ENCODE measurements at places on chromosomes 2 and 18. TPM values are rescaled to one million over a fixed set of nuclear protein-coding genes. Genes with fewer than 3 reads are reported as not detected.

DNA sequence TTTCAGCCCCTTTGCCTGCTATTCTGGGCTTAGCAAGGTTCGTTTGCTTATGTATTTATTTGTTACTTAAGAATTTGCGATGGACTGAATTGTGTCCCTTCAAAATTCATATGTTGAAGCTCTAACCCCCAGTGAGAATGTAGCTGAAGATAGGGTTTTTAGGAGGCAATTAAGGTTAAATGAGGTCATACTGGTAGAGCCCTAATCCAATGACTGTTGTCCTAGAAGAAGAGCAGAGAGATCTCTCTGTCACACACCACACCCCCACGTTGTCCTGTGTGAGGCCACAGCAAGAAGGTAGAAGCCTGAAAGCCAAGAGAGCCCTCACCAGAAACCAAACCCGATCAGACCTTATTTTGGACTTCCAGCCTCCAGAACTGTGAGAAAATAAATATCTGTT, 66.7 kb downstream of the KIAA1328 start:
- no peak for DNase-seq

DNA sequence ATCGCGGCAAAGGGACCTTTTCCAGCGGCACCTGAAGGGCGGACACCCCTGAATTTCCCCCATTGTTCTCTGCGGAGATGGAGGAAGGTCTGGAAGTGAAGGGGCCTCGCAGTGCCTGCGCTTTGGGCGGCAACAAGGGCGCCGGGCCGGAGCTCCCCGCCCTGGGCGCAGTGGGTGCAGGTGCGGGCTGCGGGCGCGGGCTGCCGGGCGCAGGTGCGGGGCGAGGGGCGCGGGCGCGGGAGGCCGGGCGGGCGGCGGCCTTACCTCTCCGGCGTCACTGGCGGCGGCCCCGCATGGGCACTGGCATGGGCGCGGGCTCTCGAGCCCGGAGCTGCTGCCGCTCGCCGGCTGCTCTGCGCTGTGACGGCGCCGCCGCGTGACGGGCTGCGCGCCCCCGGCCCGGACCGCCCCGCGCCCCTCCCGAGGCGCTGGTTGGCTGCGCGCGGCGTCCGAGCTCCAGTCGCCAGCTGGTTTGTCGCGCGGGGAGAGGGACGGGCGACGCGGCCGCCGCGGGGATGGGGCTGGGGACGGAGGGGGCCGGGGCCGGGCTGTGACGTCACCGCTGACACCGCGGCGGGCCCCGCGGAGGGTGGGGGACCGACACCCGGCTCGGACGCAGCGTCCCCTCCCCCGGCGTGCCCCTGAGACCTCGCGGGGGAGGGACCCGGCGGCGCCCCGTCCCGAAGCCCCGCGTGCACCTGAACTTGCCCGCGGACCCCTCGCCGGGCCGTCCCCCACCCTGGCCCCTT, at the start of gene KIF1A:
Gene KIF1A (minus strand): TSS at position 362 of the 749 bp plus-strand sequence. CDS start 22,467 bp downstream, outside the sequence.
- DNase-seq, result no peak

- no peak for DNase-seq
Measured at GRCh38 chr18:70044632-70045031, 97.0 kb upstream of the CD226 start.

DNA sequence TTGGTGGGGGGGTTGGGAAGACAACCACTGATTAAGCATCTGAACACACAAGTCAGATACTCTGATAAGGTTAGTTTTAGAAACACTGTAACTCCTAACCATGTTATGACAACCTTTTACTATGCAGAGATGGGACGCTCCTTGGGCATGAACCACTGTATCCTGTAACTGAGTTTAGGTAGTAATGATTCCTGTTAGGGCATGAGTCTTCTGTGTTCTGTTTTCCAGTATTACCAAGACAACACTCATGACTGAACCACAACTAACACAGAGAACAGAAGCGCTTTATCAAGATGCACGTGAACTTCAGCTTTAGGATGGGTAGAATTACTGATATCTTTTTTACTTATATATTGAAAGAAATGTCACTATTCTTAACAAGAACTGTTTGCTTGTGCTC, 14.1 kb upstream of the CREB1 start:
- no peak for DNase-seq

DNA sequence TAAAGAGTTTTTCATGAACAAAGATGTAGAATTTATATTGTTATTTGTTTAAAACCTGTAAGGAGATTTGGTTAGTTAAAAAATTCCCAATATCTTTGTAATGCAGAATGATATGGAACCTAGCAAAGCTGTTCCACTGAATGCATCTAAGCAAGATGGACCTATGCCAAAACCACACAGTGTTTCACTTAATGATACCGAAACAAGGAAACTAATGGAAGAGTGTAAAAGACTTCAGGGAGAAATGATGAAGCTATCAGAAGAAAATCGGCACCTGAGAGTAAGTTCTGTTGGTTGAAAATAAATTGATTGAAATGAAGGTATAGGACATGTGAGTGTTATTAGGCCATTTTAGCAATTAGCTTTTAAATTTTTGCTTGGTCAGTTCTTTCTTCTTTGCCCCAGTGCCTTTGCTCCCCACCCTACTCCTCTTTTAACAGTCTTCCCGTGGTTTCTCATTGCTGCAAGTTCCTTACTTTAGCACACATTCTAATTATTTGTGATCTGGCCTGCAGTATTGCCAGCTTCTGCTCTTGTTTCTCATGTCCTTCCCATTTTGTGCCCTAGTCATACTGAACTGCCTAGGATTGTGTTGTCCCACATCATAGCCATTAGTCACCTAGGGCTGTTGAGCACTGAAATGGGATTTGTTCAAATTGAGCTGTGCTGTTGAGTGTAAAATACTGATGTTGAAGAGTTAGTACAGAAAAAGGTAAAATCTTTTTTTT, 36.6 kb downstream of the VAPA start:
- no peak for DNase-seq

GRCh38 chr2:43745457-43745856, 28.4 kb upstream of the DYNC2LI1 start:
- DNase-seq, result no peak

GRCh38 chr2:28624793-28625701, 126.6 kb upstream of the PPP1CB start:
- DNase-seq, result peak; percentile 54

DNA sequence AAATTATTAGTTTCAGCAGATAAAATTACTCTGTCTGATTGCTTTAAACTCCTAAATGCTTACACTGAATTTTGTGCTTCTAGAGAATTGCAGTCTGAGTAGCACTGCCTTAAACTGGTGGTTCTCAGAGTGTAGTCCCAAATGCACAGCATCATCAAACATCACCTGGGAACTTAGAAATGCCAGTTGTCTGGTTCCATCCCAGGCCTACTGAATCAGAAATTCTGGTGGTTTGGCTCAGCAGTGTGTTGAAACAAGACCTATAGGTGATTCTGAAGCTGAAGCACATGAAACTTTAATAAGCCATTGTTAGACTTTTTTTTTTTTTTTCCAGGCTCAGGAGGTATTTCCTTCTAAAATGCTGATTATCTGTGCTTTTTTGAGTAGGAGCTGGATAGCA, 22.0 kb downstream of the EPC2 start:
- no peak for DNase-seq

DNA sequence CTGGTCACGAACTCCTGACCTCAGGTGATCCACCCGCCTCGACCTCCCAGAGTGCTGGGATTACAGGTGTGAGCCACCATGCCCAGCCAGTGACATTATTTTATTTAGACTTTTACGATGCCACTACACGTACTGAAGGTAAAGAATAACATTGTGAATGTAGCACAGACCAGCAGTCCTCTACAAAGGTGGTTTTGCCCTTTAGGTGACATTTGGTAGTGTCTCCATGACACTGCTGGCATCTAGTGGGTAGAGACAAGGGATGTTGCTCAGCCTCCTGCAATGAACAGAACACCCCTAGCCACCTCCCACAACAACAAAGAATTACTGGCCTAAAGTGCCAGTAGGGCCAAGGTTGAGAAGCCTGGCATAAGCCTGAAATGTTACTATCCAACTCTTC, 69.5 kb downstream of the MYOM1 start:
- DNase-seq, result no peak

GRCh38 chr18:27461957-27462356, 276.8 kb upstream of the CHST9 start:
- no peak for DNase-seq

- DNase-seq, result no peak
Measured at GRCh38 chr2:43274721-43275120, 48.3 kb upstream of the ZFP36L2 start.

GRCh38 chr18:49843778-49844625, 30.7 kb upstream of the ACAA2 start:
- DNase-seq, result no peak

- DNase-seq, result no peak
Measured at GRCh38 chr2:75361486-75361885, 162.2 kb upstream of the TACR1 start.

DNA sequence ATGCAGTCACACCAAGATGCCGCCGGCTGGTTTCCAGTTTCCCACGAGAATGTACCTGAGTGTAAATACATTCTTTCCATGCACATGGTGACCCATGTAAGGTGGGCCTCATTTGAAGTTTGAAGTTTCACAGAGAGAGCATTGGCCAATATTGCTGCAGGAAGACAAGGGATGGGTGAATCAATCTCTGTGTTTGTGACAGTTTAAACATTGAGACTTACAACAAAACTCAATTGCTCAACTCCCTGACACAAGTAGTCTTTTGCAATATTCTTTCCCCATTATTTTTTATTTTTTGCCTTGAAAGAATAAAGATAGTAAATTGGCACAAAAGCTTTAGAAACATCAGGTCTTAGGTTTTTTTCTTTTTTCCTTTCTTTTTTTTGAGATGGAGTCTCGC, 5.1 kb downstream of the SERPINB2 start:
- DNase-seq, result no peak

GRCh38 chr2:164967781-164968228, 12.5 kb upstream of the SLC38A11 start:
- no peak for DNase-seq

DNA sequence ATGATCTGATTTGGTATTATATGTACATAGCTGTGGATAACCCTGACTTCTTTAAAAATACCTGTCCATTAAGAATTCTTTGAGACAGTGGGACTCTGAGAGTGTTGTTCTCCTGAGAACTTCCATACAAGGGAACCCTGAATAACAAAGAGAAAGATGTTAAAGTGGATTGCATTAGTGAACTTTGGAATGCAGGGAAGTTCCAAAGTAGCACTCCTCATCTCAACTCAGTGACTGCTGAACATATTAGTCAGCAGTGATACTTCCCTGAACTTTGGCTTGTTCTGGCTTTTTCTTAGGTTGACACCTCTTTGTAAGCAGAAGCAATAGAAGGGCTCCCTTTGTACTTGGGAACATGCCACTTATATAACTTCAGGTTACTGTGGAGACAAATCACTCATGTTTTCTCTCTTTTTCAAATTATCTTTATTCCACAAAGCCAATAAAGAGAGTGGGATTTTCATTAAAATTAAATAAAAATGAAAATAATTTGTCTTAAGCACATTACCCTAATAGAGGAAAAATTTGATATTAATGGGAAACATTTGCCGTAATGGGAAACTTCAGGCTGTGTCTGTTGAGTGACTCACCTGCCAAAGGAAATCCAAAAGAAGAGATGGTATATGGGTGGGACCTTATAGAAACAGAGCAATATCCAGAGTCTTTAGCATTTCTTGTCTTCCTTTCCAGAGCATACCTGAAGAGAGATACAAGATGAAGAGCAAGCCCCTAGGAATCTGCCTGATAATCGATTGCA, 33.3 kb downstream of the CFLAR start:
- no peak for DNase-seq

- no peak for DNase-seq
Measured at GRCh38 chr18:9825571-9826073, 60.2 kb upstream of the TXNDC2 start.

DNA sequence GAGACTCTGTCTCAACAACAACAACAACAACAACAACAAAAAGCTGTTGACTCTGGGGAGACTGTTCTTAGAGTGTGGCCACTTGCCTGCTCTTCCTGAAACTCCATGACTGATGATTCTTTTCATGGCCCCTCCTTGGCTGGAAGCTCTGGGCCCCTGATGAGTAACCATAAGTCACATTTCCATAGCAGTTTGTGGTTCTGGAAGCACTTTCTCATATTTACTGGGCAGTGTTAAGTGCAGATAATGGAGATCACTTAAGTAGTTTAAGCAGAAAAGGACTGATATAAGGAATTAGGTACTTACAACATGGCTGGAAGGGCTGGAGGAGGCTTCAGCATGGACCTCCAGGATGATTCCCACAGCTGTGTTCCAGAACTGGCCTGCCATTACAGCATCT, 147.3 kb upstream of the DLX2 start:
- DNase-seq, result no peak

DNA sequence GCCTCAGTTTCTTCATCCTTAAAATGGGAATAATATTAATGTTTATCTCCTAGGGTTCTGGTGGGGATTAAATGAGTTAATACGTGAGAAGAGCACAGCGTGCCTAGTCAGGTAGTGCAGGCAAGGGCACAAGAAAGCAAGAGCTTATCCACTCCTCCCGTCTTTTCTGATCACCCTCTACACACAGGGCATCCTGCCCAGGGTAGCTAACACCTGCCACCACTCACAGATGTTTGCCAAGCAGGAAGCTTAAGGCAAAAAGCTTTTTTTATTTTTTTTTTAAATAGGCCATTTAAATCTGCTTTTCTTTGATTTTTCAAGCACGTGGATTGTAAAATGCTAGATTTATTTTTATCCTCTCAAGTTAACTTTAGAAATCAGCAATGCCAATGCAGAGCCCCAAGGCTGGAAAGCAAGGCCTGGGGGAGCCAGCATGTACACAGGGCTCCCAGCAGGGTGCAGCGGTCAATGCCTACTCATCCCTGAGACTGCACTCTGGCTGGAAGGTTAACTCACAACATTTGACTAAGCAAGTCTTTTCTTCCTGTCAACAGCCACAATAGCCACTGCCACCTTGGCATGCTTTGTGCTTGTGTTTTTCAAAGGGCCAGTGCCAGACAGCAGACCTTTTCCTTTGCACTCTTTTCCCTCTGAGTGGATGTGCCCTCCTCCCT, 86.5 kb upstream of the ACAA2 start:
- no peak for DNase-seq

GRCh38 chr2:169961911-169962310, 134.7 kb downstream of the UBR3 start:
- DNase-seq, result no peak

DNA sequence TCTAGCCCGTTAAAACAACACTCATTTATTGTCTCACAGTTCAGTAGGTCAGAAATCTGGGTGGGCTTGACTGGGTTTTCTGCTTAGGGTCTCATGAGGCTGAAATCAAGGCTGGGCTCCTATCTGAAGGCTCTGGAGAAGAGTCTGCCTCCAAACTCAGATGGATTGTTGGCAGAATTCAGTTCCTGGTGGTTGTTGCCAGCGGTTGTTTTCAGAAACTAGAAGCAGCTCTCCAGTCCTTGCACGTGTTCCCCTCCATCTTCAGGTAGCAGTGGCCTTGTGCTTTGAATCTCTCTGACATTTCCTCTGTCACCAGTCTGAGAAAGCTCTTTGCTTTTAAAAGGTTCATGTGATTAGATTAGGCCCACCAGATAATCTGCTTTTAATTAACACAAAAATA, 20.1 kb upstream of the FN1 start:
- no peak for DNase-seq

- no peak for DNase-seq
Measured at GRCh38 chr2:27092696-27093429, 6.3 kb downstream of the KHK start.

The POTEJ gene
- total RNA-seq, result not detected

The CDH7 gene
- total RNA-seq, result not detected

The MYOM1 gene
- total RNA-seq, result 3.2 TPM

The CAPN14 gene
- 0.18 TPM for total RNA-seq

The RAPH1 gene
- total RNA-seq, result 3.6 TPM

The SLC4A3 gene
- 0.08 TPM for total RNA-seq

The ZNF385B gene
- total RNA-seq, result not detected
